ENCODE measurements at places on chromosomes 3 and 15.

DNA sequence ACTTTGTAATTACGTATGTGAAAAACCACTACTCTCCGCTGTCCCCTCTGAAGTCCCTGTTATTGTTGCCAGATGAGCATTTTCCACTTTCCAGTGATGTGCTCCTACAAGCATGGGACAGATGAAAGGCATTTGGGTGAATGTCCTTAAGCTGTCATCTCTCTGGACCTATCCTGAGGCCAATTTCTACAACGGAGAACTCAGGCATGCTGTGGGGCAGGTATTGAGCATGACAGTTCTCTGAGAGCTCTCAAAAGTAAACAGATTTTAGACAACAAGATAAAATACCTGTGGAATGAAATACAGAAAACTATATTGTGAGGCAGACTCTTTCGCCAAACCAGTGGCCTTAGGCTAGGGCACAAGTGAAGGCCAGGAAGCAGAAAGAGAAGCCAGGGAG lies 656.5 kb upstream of the NR2F2 start:
- no peaks in the 10 kb centered on the region for H3K36me3 ChIP-seq
- no peak overlapping the region for H3K4me3 ChIP-seq
- no peak for DNase-seq
- H3K27ac ChIP-seq, result no peak overlapping the region

GRCh38 chr3:45885979-45886705 lies at the start of gene CCR9:
Gene CCR9 (plus strand): TSS chr3:45886543. CDS start chr3:45894934, 8,391 bp downstream.
- no peak within 1 kb of the TSS for H3K27ac ChIP-seq
- H3K36me3 ChIP-seq, result no peaks in the 10 kb centered on the region
- no peaks in the 10 kb centered on the region for H3K27me3 ChIP-seq
- H3K4me1 ChIP-seq, result no peaks in the 10 kb centered on the region

DNA sequence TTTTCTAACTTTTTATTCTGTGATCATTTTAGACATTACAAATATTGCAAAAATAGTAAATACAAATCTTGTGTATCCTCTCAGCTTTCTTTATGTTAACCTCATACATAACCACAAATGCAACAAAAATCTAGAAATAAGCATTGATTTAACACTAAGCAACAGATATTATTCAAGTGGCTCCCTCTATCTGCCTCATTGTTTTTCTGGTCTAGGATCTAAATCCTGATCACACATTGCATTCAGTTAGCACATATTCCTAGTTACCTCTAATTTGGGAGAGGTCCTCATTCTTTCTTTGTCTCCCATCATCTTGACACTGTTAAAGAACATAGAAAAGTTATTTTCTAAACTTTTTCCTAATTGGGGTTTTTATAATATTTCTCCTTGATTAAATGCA lies 1126.0 kb downstream of the ROBO2 start:
- no peaks in the 10 kb centered on the region for H3K27me3 ChIP-seq
- H3K4me1 ChIP-seq, result no peaks in the 10 kb centered on the region
- no peak overlapping the region for H3K27ac ChIP-seq
- no peaks in the 10 kb centered on the region for H3K36me3 ChIP-seq

DNA sequence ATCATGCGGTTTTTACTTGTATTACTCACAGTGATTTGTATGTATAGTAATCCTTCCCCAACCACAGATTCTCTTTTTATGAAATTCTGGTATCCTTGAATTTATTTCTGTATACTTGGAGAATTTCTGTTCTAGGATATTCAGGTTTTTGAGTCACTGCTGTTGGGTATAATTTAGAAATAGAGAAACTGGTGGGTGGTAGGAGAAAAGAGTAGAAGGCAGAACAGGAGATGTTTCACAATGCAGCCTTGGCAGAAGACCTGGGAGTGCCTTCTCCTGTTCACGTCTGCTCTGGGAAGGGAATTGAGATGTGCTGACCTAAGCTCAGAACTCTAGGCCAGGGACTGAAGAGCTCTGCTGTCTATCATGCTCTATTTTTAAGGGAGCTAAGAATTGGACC lies 193.6 kb downstream of the EPHB1 start:
- H3K27ac ChIP-seq, result no peak overlapping the region
- H3K4me1 ChIP-seq, result no peaks in the 10 kb centered on the region
- H3K36me3 ChIP-seq, result no peaks in the 10 kb centered on the region
- no peak overlapping the region for H3K4me3 ChIP-seq
- H3K27me3 ChIP-seq, result no peaks in the 10 kb centered on the region

GRCh38 chr3:181623924-181624694 lies 87.6 kb upstream of the SOX2 start:
- H3K27ac ChIP-seq, result no peak overlapping the region
- DNase-seq, result no peak
- H3K36me3 ChIP-seq, result no peaks in the 10 kb centered on the region
- H3K4me1 ChIP-seq, result peaks cover 7% of the 10 kb centered on the region

DNA sequence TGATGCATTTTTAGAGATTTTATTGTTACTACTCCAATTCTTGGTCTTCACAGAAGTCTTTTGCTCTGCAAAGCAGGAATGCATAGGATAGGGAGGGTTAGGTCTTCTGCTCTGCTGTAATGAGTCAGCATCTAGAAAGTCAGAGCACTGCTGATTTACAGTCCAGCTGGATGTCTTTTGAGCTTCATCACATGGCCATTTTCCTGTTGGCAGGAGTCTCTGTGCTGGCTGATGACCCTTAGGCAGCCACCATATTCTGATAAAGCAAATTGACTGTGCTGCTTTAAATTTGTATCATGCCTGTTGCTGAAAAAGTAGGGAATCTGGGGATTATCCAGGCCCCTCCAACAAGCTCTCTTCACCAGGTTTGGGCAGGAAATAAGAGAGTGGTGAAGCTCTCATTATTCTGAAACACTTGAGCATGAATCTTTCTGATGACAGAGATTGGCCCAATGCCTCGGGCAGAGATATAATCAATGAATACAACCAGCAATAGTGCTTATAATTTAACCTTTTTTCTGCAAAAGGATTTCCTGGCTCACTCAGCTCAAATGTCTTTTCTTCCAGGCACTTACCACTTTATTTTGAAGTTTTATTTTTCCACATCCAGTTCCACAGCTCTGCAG lies 9.7 kb upstream of the CRBN start:
- H3K4me3 ChIP-seq, result no peak overlapping the region
- DNase-seq, result no peak
- H3K4me1 ChIP-seq, result no peaks in the 10 kb centered on the region
- no peaks in the 10 kb centered on the region for H3K36me3 ChIP-seq

GRCh38 chr15:84810073-84810840 lies 6.9 kb upstream of the ALPK3 start:
- no peaks in the 10 kb centered on the region for H3K4me1 ChIP-seq
- no peak overlapping the region for H3K27ac ChIP-seq
- H3K27me3 ChIP-seq, result no peaks in the 10 kb centered on the region
- no peak for DNase-seq
- no peak overlapping the region for H3K4me3 ChIP-seq
- no peaks in the 10 kb centered on the region for H3K36me3 ChIP-seq

DNA sequence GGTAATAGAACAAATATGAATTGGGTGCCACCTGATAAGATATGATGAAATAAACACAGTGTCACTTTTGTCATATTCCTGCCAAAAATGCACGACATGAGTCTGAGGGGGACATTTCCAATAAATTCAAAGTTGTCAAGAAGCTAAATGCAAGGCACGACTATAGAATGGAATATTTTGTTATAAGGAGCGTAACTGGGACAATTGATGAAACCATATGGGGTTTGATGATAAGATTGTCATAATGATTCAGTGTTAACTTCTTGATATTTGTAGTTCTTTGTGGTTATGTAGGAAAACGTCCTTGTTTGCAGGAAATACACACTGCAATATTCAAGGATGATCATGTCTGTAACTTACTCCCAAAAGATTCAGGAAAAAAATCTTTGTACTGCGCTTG lies 163.3 kb downstream of the MEX3B start:
- H3K27me3 ChIP-seq, result no peaks in the 10 kb centered on the region
- no peak overlapping the region for H3K27ac ChIP-seq
- H3K4me1 ChIP-seq, result peaks cover 8% of the 10 kb centered on the region

DNA sequence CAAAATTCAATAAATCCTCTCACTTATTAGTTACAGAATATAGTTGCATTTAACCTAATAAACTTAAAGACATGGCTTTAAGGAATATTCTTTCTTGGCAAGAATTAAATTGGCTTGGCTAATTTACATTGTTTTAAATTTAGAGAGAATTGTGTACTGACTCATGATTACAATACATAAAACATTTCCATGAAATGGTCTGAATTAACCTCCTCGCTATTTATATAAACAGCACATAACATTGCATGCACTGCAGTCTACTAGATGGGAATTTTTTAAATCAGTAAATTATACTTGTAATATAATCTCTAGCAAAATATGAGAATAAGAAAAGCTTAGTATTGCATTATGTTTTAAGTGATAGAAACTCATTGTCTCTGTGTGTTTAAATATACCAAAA lies 268.9 kb downstream of the SHOX2 start:
- no peaks in the 10 kb centered on the region for H3K27me3 ChIP-seq
- H3K36me3 ChIP-seq, result no peaks in the 10 kb centered on the region
- H3K4me1 ChIP-seq, result no peaks in the 10 kb centered on the region
- no peak for DNase-seq
- H3K27ac ChIP-seq, result no peak overlapping the region

DNA sequence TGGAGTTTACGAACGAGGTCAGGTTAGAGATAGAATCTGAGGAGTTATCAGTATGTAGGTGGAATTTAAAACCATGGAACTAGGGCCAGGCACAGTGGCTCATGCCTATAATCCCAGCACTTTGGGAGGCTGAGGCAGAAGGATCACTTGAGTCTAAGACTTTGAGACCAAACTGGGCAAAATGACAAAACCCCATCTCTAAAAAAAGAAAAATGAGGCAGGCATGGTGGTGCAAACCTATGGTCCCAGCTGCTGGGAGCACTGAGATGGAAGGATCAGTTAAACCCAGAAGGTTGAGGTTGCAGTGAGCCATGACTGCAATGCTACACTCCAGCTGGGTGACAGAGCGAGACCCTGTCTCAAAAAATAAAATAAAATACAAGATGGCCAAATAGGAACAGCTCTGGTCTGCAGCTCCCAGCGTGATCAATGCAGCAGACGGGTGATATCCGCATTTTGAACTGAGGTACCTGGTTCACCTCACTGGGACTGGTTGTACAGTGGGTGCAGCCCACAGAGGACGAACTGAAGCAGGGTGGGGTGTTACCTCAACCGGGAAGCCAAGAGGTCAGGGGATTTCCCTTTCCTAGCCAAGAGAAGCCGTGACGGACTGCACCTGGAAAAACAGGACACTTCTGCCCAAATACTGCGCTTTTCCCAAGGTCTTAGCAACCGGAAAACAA lies 33.3 kb downstream of the ZMAT3 start:
- H3K27me3 ChIP-seq, result no peaks in the 10 kb centered on the region
- H3K27ac ChIP-seq, result no peak overlapping the region
- H3K4me1 ChIP-seq, result peaks cover 6% of the 10 kb centered on the region
- DNase-seq, result no peak
- H3K4me3 ChIP-seq, result no peak overlapping the region

DNA sequence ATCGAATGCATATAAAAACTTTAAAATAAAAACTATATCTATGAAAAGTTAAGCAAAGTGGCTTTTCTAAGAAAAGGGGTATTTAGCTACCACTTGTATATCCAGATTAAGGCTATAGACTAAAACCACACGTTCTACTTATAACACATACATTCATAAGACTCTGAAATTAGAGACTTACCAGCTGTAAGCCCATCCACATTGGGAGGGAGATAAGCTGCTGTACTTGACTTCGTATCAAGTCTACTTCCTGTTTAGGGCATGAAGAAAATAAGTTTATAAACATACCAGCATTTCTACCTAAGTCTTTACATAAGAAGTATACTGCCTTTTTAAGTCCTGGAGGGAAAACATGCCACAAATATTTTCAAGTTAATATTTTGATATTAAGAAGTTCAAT lies 27.7 kb downstream of the AQR start:
- no peak overlapping the region for H3K4me3 ChIP-seq
- DNase-seq, result no peak
- H3K4me1 ChIP-seq, result no peaks in the 10 kb centered on the region
- H3K27me3 ChIP-seq, result no peaks in the 10 kb centered on the region

GRCh38 chr3:149366031-149366430 lies 11.4 kb downstream of the TM4SF1 start:
- H3K27ac ChIP-seq, result no peak overlapping the region
- H3K4me1 ChIP-seq, result peaks cover 73% of the 10 kb centered on the region
- no peak for DNase-seq
- no peaks in the 10 kb centered on the region for H3K27me3 ChIP-seq
- H3K36me3 ChIP-seq, result no peaks in the 10 kb centered on the region

- H3K4me1 ChIP-seq, result no peaks in the 10 kb centered on the region
- H3K27ac ChIP-seq, result no peak overlapping the region
These were observed 59.4 kb downstream of the PEX5L start for GRCh38 chr3:179977356-179977755.

- no peak overlapping the region for H3K27ac ChIP-seq
- H3K27me3 ChIP-seq, result no peaks in the 10 kb centered on the region
- no peak for DNase-seq
- H3K4me3 ChIP-seq, result no peak overlapping the region
These were observed 181.7 kb upstream of the CADPS start for GRCh38 chr3:63056932-63057331.

DNA sequence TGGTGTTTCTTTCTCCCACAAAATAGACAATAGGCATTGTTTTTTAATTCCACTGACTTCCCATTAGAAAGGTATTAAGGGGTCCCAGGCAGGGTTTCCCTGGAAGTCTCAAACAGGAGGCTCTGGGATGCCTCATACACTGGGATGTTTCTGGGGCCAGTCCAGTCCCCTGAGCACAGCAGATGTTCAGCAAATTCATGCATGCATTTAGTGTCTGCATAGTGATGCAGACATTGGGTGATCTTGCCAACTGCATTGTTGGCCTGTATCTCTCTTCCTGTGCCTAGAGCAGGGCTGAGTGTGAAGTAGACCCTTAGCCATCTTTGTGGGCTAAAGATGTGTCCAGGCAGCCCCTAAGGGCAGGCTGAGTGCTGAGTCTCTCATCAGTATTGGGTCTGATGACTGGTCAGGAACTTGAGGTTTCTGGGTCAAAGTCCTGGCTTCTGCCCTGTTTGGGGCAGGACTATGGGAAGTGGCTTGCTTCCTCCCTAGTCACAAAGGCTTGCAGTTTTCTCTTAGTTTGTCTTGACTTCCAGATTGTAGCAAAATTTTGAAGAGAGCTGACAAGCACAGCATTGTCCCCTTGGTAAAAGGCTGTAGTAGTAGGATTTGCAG lies 56.5 kb downstream of the BSN start:
- DNase-seq, result no peak
- H3K4me3 ChIP-seq, result no peak overlapping the region
- no peak overlapping the region for H3K27ac ChIP-seq
- H3K4me1 ChIP-seq, result peaks cover 19% of the 10 kb centered on the region
- H3K36me3 ChIP-seq, result no peaks in the 10 kb centered on the region
- no peaks in the 10 kb centered on the region for H3K27me3 ChIP-seq

DNA sequence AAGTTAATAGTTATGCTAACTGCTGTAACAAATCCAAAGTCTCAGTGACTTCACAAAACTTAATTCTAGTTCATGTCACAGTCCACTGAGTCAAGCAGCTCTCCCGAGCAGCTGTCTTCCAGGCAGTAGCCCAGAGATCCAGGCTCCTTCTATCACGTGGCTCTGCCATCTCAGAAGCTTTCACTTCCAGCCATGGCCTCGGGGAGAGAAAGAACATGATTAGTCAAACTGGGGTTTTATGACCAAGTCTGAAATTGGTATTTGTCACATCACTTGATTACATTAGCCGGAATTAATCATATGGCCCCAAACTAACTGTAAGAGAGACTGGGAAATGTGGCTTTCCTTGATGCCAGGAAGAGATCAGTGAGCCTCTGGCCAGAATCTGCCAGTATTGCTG lies 70.2 kb upstream of the DGKG start:
- H3K4me3 ChIP-seq, result no peak overlapping the region
- no peak for DNase-seq
- H3K27me3 ChIP-seq, result no peaks in the 10 kb centered on the region
- H3K27ac ChIP-seq, result no peak overlapping the region

GRCh38 chr3:159114582-159114981 lies 312.7 kb downstream of the MFSD1 start:
- H3K4me3 ChIP-seq, result no peak overlapping the region
- no peak for DNase-seq
- H3K27me3 ChIP-seq, result no peaks in the 10 kb centered on the region
- H3K4me1 ChIP-seq, result no peaks in the 10 kb centered on the region
- no peak overlapping the region for H3K27ac ChIP-seq
- H3K36me3 ChIP-seq, result no peaks in the 10 kb centered on the region

Measured in esophagus squamous epithelium (tissue), 5 donors.